ENCODE measurements at places on chromosomes 2 and 18. TPM values are rescaled to one million over a fixed set of nuclear protein-coding genes. Genes with fewer than 3 reads are reported as not detected.

The FAM237A gene
- polyA plus RNA-seq: not detected

The ALK gene
- polyA plus RNA-seq: 0.20 TPM

The LONRF2 gene
- polyA plus RNA-seq: 1.2 TPM

- peak; percentile 14 for DNase-seq
These were observed 66.3 kb downstream of the FIGN start for GRCh38 chr2:163669506-163669905.

The RELCH gene
- 19.1 TPM for polyA plus RNA-seq

- DNase-seq: no peak
These were observed 205.1 kb upstream of the SRD5A2 start for GRCh38 chr2:31785876-31786275.

The FSHR gene
- polyA plus RNA-seq: 0.18 TPM

The CLEC4F gene
- polyA plus RNA-seq: 0.50 TPM

DNA sequence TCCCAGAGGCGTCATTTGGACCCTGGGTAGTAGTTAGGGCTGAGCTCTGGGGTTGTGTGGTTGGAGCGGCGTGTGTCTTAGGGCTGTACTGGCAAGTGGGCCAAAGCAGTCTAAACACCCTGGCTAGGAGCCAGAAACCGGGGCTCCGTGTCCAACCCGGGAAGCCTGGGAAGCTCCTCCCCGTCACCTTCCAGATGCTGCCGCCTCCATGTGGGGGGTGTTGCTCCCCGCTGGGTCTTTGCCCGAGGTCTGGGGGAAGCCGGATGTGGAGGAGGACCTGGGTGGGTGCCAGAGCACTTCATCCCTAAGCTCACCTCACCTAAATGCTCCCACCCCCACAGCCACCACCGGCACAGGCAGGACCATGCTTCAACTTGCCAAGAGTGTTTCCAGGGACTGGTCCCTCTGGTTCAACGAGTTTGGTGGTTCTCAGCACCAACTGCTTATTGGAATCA, 25.4 kb downstream of the TET3 start:
- DNase-seq: no peak

Data from muscle of back (tissue), 13 donors.